ENCODE measurements at places on chromosomes 16 and 17.

GRCh38 chr17:68605914-68606313 lies 4.7 kb upstream of the FAM20A start:
- no peak for DNase-seq

DNA sequence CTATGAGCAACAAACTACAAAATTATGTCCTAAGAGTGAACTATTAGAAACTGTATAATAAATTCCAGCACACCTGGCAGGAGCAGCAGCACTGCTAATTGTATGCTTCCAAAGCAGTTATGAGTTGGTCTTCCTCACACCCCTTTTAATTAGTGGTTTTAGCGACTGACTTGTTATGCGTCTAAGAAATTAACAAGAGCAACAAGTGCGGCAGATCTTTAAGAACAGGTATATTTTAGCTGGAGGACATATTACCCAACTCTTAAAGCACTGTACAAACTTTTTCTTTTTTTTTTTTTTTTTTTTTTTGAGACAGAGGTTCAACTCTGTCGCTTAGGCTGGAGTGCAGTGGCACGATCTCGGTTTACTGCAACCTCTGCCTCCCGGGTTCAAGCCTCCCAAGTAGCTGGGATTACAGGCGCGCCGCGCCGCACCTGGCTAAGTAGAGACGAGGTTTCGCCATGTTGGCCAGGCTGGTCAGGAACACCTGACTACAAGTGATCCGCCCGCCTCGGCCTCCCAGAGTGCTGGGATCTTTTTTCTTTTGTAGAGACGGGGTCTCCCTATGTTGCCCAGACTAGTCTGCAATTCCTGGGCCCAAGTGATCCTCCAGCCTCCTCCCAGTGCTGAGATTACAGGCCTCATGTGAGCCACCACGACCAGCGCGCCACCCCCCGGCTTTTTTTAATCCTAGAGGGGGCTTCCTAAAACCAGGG lies 1.6 kb upstream of the FBXL20 start:
- DNase-seq: no peak

DNA sequence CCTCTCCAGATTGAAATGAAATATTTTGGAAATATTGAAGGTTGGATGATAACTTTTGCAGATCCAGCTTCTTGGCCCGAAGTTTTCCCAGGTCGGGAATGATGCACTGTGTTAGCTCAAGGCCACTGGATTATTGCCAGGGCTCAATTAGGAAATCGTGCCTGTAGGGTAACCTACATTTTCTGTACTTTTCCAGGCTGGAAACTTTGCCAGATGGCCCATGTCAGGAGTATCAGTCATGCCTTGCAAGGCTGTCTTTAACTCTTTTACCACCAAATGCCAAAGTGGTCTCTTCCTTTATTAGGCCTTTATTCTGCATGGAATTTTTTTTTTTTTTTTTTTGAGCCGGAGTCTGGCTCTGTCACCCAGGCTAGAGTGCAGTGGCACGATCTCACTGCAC lies 8.9 kb upstream of the SEC14L1 start:
- DNase-seq: no peak

- DNase-seq: no peak
Observed at GRCh38 chr16:49856672-49857330, 889 bp upstream of the ZNF423 start.

- no peak for DNase-seq
Observed at GRCh38 chr17:13474073-13474800, 127.5 kb downstream of the HS3ST3A1 start.

- DNase-seq: no peak
Observed at GRCh38 chr16:4265676-4266075, 7.1 kb downstream of the TFAP4 start.

- DNase-seq: no peak
Observed at GRCh38 chr16:4272114-4272956, 488 bp downstream of the TFAP4 start.

- DNase-seq: no peak
Observed at GRCh38 chr17:72004011-72004427, 116.8 kb upstream of the SOX9 start.

DNA sequence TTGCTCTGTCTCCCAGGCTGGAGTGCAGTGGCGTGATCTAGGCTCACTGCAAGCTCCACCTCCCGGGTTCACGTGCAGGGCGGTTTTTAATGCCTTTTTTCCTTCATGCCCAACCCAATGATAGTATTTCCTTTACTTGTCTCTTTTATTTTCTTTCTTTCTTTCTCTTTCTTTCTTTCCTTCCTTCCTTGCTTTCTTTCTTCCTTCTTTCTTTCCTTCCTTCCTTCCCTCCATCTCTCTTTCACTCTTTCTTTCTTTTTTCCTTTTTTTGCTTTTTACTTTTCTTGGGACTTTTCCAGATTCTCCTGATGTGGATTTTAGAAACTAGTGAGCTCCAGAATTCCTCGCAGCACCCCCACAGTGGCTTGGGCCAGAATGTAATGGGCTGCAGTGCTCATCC lies 3.1 kb downstream of the MYH3 start:
- no peak for DNase-seq

DNA sequence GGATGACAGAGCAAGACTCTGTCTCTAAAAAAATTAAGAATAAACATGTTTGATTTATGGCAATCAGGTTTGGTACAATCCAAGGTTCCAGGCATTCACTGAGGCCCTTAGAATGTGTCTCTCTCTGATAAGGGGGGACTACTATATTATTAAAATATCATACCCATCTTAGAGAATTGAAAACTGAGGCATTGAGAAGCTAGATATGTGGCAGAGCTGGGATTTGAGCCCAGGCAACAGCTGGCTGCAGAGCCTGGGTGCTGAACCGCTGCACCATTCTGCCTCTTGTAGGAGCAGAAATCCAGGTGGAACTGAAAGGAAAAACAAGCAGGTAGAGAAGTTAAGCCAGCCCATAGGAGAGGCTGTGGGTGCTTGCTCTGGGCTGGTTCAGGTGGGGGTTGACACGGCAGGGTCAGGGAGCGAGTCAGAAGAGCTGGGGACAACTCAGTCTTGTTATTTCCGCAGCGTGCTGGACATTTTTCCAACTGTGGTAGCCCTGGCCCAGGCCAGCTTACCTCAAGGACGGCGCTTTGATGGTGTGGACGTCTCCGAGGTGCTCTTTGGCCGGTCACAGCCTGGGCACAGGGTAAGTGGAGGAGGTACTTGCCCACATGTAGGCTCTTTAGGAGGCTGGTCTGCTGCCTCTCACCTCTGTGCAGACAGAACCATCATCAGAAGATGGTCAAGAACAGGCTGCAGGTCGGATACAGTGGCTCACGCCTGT lies 62.5 kb downstream of the WIPI1 start:
- DNase-seq: no peak

DNA sequence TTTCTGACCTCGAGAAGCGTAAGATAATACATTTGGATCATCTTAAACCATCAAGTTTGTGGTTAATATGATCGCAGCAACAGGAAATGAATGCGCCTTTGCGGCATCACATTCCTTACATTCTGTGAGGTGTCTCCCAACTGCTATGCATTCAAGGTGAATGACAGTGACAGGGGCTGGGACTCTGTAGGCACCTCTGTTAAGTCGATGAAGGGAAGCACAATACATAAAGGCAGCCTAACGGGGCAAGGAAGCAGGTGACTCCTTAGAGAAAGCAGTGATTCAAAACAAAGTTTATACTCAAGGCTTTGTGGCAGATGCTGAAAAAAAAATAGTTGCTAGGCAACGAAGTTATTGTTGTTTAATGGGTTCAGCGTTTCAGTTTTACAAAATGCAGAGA lies 21.6 kb upstream of the EVPL start:
- DNase-seq: peak; percentile 27

DNA sequence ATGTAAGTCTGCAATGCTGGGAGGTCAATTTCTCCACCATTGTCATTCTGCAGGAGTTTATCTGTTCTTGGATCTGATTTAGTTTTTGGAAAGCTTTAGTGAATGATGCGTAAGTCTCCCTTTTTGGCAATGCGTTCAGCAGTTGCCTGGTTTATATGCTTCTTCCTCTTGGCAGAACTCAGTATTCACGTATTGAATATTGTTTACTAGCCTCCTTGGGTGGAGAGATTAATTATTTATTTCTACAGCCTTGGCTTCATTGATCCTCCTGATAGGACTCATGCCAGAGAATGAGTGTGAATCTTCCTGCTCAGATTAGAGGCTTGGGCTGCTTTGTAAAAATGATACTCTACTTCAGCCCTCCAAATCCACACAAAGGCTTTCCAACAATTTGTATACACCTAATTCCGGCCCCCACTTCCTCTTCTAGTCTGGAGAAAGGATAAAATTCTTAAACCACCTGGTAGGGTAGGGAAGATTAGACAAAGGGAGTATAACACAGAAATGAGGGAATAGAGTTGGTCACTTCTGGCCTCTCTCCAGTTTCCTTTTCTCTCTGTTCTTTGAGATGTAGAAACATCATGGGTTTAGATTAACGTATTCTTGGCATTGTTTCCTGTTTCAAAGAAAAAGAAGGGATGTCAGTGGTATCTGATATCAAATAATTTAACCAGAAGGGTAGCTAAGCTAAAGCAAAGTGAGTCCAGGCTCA lies 929.8 kb downstream of the KCNJ2 start:
- no peak for DNase-seq

GRCh38 chr16:8722025-8722348 lies 47.6 kb downstream of the ABAT start:
- no peak for DNase-seq

GRCh38 chr17:2564877-2565276 lies 28.6 kb upstream of the PAFAH1B1 start:
- DNase-seq: no peak

DNA sequence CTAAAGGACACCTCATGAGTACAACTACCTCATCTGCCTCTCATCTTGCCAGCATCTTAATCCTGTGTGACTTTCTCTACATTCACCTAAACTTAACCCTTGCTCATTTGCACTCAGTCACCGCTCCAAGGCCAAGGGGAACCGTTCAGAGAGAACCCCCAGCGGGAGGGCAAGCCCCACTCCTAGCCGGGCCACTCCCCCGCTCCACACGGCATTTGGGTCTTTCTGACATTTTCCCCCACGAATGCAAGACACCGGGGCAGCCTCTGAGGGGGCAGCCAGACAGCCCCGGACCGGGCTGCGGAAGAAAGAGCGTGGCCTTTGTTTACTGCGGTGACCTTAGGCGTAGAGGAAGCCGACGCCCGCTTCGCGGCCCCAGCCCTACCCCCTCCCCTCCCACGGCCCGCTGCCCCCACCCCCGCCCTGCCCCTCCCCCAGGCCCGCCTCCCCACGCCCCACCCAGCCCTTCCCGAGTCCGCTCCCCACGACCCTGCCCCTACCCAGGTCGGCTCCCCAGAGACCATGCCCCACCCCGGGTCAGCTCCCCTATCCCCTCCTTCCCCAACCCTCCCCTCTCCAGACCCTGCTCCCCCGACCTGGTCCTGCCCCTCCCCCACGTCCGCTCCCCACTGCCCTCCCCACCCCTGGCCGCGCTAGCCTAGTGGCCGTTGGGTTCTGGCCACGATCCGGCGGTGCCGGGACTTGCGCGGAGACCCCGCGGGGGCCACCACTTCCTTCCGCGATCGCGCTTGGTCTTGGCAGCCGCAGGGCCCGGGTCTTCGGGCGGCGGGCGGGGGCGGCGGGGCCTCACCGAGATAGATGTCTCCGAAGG lies 789 bp downstream of the CSNK1D start:
- DNase-seq: no peak

DNA sequence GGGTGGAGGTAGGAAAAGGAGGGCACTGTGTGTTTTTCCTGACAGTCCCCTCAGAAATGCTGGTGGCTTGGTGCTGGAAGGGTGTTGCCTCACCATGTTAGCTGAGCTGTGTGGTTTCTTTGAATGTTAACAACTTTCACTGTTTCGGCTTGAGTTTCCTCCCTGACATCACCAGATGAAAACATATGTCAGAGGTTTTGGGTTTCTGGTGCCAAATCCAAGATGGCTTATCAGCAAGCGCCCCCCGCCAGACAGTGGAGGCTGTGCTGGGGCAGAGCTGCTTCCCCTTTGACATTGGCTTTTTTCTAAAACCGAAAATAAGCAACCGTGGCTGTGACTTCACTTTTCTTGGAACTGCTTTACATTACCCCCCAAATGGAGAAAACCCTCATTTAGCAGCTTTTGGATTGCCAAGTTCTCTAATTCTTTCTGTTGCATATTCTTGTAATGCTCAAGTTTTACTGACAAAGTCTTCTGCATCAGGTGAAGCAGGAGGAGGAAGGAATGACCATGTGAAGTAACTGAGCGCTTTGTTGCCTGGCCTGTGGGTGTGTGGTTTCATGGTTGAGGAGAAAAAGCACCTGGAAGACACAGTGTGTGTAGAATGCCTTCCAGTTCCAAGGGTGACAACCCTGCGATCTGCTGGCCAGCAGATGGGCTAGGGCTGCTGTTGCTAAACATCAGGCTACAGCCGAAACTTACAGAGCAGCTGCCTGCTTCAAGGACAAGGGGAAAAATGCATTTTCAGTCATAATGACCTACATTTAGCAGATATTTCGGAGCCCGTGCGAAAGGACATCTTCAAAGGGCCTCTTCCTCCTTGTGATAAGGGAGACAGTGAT lies 9.7 kb downstream of the RMI2 start:
- no peak for DNase-seq
